ENCODE measurements at places on chromosomes 1 and 21.
A peak's percentile ranks its signal among the peaks of the same experiment; 100 is the strongest.

DNA sequence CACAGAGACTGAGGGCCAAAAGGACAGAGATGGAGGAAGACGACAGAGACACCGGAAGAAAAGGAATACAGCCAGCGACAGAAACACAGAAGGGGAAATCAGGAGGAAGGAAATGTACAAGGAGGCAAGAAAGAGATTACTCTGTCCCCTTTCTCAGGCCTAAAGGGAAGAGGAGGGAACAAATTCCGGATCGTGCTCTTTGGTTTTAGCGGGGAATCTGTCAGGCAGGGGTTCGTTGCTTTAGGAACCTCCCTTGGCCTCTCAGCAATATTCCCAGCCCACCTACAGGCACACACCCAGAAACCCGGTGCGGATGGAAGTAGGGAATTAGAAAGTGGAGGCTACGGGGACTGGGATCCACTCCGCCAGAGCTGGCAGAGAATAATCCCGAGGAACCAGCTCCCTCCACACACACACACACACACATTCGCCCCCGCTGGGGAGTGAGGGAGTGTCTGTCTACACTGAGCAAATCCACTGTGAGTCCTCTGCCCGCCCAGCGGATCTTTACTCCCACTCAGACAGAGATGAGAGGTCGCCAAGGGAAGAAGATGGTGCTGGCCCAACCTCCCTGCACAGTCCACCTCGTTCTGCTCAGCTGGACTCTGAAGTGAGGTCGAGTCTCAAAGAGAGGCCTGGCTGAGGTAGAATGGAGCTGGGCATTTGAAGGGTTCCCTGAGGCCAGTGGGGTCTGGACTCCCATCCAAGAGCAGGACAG lies 5.7 kb downstream of the TAL1 start:
- DNase-seq = no peak

- DNase-seq = no peak
Measured at GRCh38 chr1:51442616-51443015, 76.5 kb downstream of the EPS15 start.

- DNase-seq = no peak
Measured at GRCh38 chr21:44704636-44705001, 6.8 kb downstream of the TSPEAR start.

DNA sequence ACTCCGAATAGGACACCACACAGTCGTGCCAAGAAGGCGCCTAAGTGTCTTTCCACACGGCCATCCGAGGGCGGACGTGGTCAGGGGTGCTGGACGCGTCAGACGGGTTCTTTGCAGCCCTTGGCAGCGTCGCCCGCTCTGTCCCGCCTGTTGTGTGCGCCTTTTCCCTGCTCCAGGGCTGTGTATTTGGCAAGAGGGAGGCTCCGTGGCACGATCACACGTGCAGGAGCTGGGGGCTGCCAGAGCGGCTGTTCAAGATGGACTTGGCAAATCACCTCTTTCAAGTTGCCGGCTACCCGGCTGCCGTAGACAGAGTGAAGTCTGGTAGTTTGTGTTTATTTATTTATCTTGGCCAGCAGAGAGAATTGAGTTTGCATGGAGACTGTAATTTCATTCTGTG lies 31.9 kb downstream of the PRKCZ start:
- no peak for DNase-seq

- no peak for DNase-seq
Measured at GRCh38 chr1:49323925-49324540, 547.3 kb upstream of the BEND5 start.

- no peak for DNase-seq
Measured at GRCh38 chr1:17117451-17118265, 1.6 kb downstream of the PADI2 start.

- peak; percentile 23 for DNase-seq
Measured at GRCh38 chr1:200668514-200669313, 993 bp downstream of the DDX59 start.

GRCh38 chr1:100904528-100904927 lies 8.6 kb downstream of the SLC30A7 start:
- no peak for DNase-seq

DNA sequence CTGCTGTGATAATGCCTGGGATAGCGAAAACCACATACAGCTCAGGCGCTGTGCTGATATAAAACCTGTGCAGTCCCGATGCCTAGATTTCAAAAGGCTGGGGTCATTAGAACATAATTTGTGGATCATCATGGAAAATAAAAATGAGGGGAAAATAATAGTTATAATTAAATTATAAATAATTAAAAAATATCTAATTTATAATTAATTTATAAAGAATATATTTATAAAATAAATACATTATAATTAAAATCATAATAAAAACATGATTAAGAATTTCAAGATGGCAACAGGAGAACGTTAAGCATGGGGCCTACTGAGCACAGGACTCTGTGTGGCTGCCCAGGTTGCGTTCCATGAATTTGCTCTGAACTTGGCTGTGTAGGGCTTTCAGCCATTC lies 53.9 kb downstream of the C21orf91 start:
- DNase-seq = no peak

- no peak for DNase-seq
Measured at GRCh38 chr1:172704001-172704400, 45.1 kb downstream of the FASLG start.

GRCh38 chr1:199918196-199918769 lies 109.2 kb upstream of the NR5A2 start:
- DNase-seq = no peak

- DNase-seq = peak; percentile 83
Measured at GRCh38 chr1:238892612-238893011, 493.8 kb upstream of the CHRM3 start.

GRCh38 chr1:238088560-238089290 lies 198.0 kb upstream of the ZP4 start:
- DNase-seq = no peak

DNA sequence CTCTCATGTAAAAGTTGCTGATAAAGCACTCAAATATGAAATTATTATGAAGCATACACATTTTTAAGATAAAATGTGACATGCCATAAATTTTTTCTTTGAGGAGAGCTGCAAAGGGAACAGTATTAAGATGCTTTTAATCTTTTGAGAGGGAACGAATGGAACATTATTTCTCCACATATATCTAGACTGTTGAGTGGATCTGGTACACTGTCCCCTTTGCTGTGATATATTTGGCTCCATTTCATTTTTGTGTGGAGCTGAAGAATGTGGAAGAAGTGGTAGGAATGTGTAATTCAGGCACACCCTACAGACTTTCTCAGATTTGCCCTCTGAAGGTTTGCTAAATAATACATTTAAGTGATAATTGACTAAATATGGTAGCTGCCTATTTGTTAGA lies 31.7 kb downstream of the PGM1 start:
- DNase-seq = no peak

GRCh38 chr1:39819091-39819812 lies 30.6 kb upstream of the BMP8B start:
- DNase-seq = no peak

GRCh38 chr1:64482720-64483119 lies 12.8 kb downstream of the CACHD1 start:
- DNase-seq = no peak

- DNase-seq = no peak
Measured at GRCh38 chr1:101483982-101484688, 247.3 kb downstream of the S1PR1 start.

DNA sequence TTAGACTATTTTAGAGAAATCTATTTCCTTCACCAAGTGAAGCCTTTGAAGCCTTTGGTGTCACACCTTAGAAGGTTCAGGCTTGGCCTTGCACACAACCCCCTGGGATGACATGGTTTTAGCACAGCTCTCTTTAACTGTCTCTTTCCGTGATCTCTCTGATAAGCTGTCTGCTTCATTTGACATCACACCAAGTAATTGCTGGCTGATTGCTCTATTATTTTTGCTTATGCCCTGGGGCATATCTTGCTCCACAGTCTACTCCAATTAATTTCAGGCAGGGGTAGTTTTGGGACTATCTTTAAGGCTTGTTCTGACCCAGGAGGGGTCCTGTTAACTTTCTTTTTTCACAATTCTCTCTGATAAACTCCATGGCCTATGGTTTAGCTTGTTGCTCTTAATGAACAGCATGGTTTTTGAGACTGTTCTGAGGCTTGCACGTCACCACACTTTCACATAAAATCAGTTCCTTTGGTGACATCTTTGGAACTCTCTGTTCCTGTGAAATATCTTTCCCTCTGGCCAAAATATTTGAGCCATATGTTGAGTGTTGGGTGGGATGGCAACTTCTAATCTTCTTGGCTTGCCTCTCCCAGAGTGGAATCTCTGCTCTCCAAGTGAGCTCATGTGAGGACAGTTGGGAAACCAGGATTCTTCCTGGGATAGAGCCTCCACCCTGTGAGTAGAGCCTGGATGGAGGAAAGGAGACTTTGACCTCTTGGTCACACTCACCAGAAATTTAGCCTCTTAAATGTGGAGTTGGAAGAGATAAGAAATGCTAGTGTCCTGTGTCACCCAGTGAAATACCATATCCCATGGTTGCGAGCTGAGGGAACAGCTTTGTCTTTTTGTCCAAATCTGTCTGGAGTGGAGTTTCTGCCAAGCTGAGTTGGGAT lies 63.6 kb downstream of the MAP3K21 start:
- no peak for DNase-seq

- DNase-seq = peak; percentile 83
Measured at GRCh38 chr21:29195981-29196669, 65.7 kb downstream of the MAP3K7CL start.
